Osteoblast (primary cell): ENCODE measurements at places on chromosomes 16 and 17. TPM values are rescaled to one million over a fixed set of nuclear protein-coding genes. Genes with fewer than 3 reads are reported as not detected.

DNA sequence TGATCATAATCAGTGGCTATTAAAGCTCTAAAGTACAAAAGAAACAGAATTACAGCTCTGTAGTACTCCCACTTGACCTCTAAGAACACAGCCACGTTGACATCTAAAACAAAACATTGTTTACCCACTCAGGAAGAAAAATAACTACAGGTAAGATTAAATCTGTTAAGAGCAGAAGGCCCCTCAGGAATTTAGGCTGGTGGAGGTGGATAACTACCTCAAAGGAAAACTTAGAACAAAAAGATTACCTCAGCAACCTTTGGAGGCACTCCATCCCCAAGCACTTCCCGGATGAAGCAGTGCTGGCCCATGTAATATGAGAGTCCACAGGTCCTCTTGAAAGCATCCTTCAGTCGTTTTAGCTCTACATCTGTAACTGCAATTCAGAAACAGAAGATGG lies 46.7 kb downstream of the USP32 start:
- no peak overlapping the region for H3K4me3 ChIP-seq
- no peaks in the 10 kb centered on the region for H3K4me1 ChIP-seq
- no peak overlapping the region for H3K27ac ChIP-seq
- no peaks in the 10 kb centered on the region for H3K27me3 ChIP-seq

DNA sequence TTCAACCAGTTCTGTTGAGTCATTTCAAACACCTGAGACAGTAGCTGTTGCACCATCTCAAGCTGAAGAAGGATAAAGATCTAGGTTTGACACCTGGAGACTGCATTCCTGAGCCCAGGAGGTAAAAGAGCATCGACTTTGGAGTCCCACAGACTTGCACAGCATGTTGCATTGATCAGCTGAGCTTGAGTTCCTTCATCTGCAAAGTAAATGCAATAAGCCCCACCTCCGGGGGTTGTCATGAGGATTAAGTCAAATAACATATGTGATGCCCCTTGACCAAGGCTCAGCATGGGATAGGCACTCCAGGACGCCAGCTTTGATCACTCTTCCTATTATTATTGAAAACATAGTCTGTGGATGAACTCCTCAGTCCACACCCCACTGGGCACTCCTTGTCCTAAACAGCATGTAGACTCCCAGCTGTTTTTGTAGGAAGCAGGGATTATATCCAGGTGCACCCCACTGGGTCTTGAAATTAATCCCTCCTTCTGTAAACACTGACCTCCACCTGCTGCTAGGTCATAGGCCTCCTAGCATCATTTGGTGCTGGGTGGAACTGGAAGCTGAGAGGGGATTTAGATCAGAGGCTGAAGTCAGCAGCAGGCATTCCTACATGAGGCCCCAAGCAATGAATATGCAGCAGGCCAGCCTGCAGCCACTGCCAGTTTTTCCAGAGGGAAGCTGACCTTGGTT lies 259.0 kb downstream of the HS3ST4 start:
- H3K36me3 ChIP-seq, result no peaks in the 10 kb centered on the region
- H3K4me3 ChIP-seq, result no peak overlapping the region
- H3K27me3 ChIP-seq, result no peaks in the 10 kb centered on the region
- H3K27ac ChIP-seq, result no peak overlapping the region
- no peak for DNase-seq

DNA sequence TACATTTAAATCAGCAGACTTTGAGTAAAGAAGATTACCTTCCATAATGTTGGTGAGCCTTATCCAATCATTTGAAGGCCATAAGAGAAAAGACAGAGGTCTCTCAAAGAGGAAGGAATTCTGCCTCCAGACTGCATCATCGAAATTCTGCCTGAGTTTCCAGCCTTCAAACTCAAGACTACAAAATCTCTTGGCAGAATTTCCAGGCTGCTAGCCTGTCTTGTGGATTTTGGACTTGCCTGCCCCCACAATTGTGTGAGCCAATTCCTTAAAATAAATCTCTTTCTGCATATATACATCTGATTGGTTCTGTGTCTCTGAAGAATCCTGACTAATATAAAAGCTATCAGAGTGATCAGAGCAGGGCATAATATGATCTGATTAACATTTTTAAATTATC lies 216.6 kb upstream of the CPHXL start:
- H3K4me3 ChIP-seq, result no peak overlapping the region
- no peak for DNase-seq
- H3K27ac ChIP-seq, result no peak overlapping the region
- H3K27me3 ChIP-seq, result no peaks in the 10 kb centered on the region
- no peaks in the 10 kb centered on the region for H3K4me1 ChIP-seq

DNA sequence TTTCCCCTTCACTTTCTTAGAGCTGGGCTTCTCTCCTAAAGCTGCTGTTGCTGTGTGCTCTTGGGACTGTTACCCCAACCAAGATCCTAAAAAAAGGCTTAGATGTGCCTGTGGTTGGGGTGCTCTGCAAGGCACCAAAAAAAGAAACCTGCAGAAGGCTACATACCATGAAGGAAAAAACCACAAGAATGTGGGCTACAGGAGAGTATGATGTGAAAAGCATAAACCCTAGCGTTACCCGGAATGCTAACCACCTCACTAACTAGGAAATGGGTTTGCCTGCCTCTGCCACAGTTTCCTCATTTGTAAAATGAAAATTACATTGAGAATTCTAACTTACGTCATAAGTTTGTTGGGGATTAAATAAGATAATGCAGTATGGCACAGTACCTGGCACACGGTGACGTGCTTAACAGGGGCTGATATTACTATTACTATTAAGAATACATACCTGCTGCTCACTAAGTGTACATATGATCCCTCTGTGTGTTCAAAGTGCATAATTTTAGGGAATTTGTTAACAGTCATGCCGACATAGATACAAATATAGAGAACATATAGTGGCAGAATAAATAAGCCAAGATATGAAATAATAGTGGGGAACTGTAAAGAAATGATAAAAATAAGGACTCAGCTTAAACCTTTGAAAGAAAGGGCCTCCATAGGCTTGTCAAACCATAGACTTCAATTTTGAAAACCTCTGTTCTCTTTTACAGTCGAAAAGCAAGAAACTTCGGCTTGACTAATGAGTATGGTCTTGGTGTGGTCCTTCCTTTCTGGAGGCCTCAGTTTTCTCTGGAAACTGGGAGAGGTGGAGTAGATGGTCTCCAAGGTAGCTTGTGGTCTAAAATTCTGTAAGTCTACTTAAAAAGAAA lies 177.8 kb upstream of the TBX2 start:
- H3K27ac ChIP-seq, result no peak overlapping the region
- H3K36me3 ChIP-seq, result no peaks in the 10 kb centered on the region
- peaks cover 22% of the 10 kb centered on the region for H3K4me1 ChIP-seq
- no peak overlapping the region for H3K4me3 ChIP-seq
- DNase-seq, result no peak

DNA sequence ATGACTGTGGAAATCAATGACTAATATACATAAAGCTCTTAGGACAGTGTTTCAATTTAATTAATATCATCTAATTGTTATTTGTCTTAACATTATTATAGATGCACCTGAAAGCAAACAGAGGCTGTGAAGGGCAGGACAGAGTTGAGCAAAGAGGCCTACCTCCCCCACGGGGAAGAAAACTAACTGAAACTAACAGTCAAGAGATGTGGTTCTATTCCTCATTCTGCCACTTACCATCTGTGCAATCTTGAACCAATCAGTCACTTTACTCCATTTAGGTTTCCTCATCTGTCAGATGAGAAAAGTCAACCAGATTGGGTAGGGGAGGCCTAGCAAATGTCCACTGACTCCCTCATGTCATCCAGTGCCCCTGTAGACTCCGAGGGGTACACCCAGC lies 59.1 kb downstream of the C17orf67 start:
- no peaks in the 10 kb centered on the region for H3K36me3 ChIP-seq
- H3K4me3 ChIP-seq, result no peak overlapping the region
- H3K27me3 ChIP-seq, result peaks cover 12% of the 10 kb centered on the region
- H3K27ac ChIP-seq, result no peak overlapping the region

DNA sequence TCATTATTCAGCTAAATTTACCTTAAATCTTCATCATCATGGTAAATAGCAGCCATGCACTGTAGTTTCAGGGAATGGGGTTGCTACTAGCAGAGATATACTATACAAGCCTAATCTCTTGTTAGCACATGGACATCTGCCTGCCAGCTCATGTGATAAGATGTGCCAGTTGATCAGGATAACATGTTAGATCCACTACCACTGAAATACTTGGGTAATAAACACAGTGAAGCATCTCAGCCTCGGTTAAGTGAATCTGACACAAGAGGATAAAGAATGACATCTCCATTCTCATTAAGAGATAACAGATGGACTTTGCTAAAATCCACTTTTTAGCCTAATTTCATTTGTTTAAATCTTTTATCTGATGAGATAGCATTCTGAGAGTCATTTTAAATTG lies 256.1 kb downstream of the CDH8 start:
- no peak overlapping the region for H3K4me3 ChIP-seq
- H3K4me1 ChIP-seq, result no peaks in the 10 kb centered on the region
- H3K27me3 ChIP-seq, result no peaks in the 10 kb centered on the region
- no peak for DNase-seq
- H3K36me3 ChIP-seq, result no peaks in the 10 kb centered on the region

DNA sequence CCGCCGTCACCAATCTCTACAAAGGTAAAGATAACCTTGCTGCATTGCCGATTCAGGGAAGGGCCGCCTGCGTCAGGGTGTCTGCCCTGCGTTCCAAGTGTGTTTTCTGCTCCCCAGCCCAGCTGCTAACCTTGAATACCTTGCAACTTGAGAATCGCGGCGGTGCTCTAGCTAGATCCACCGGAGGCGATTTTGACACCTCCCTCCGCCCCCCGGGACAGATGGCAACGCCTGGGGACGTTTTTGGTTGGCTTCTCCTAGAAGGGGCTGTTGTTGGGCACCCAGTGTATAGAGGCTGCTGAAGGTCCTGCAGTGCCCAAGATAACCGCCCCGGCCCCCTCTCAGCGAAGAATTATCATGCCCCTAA lies 1.5 kb downstream of the HAPSTR1 start:
- H3K4me3 ChIP-seq, result peak overlapping the region; percentile 98
- peak overlapping the region; percentile 90 for H3K27ac ChIP-seq
- H3K4me1 ChIP-seq, result peaks cover 37% of the 10 kb centered on the region
- H3K36me3 ChIP-seq, result peaks cover 42% of the 10 kb centered on the region
- H3K27me3 ChIP-seq, result no peaks in the 10 kb centered on the region

GRCh38 chr17:78034429-78035091 lies 76.1 kb downstream of the TNRC6C start:
- peaks cover 20% of the 10 kb centered on the region for H3K4me1 ChIP-seq
- H3K36me3 ChIP-seq, result no peaks in the 10 kb centered on the region
- DNase-seq, result no peak

- peaks cover 16% of the 10 kb centered on the region for H3K4me1 ChIP-seq
- peak; percentile 49 for DNase-seq
- no peak overlapping the region for H3K27ac ChIP-seq
- peaks cover 42% of the 10 kb centered on the region for H3K36me3 ChIP-seq
- no peaks in the 10 kb centered on the region for H3K27me3 ChIP-seq
- H3K4me3 ChIP-seq, result no peak overlapping the region
Measured at GRCh38 chr16:89266521-89267134, 49.1 kb downstream of the ZNF778 start.

- no peaks in the 10 kb centered on the region for H3K36me3 ChIP-seq
- no peak for DNase-seq
- no peak overlapping the region for H3K27ac ChIP-seq
- no peaks in the 10 kb centered on the region for H3K4me1 ChIP-seq
- peaks cover 18% of the 10 kb centered on the region for H3K27me3 ChIP-seq
Measured at GRCh38 chr17:48818361-48818841, 1.4 kb upstream of the TTLL6 start.

GRCh38 chr17:30263552-30264333 lies 28.0 kb downstream of the BLMH start:
- H3K4me3 ChIP-seq, result peak overlapping the region; percentile 4
- H3K27ac ChIP-seq, result peak overlapping the region; percentile 81
- peaks cover 29% of the 10 kb centered on the region for H3K4me1 ChIP-seq
- H3K27me3 ChIP-seq, result no peaks in the 10 kb centered on the region
- peaks cover 39% of the 10 kb centered on the region for H3K36me3 ChIP-seq

DNA sequence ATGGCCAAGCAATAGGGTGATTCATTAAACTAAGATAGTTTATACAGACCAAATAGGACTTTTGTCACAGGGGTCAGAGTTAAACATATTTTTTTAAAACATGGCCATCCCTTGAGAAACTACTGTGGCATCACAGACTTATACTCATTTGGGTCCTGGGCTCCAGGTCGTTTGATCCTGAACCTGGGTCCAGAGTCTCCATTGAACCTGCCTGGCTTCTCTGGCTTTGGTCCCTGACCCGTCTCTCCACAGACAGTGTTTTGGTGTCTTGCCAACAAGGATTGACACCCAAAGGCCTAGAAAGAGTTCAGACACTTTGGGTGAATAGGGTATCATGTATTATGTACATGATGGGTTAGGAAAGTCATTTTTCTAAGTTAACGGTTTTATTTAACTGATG lies 236.7 kb downstream of the PHKB start:
- H3K27me3 ChIP-seq, result no peaks in the 10 kb centered on the region
- no peak overlapping the region for H3K4me3 ChIP-seq
- H3K36me3 ChIP-seq, result peaks cover 22% of the 10 kb centered on the region
- peak; percentile 34 for DNase-seq

- H3K4me3 ChIP-seq, result no peak overlapping the region
- H3K27me3 ChIP-seq, result no peaks in the 10 kb centered on the region
- peaks cover 12% of the 10 kb centered on the region for H3K4me1 ChIP-seq
- DNase-seq, result peak; percentile 55
- peak overlapping the region; percentile 17 for H3K27ac ChIP-seq
Measured at GRCh38 chr16:79628501-79628975, 28.0 kb upstream of the MAF start.

- H3K27ac ChIP-seq, result no peak overlapping the region
- H3K36me3 ChIP-seq, result no peaks in the 10 kb centered on the region
- no peak overlapping the region for H3K4me3 ChIP-seq
- DNase-seq, result no peak
- H3K4me1 ChIP-seq, result peaks cover 8% of the 10 kb centered on the region
Measured at GRCh38 chr16:64468515-64469090, 653.3 kb downstream of the CDH11 start.

GRCh38 chr16:78045865-78046581 lies 23.7 kb downstream of the CLEC3A start:
- peak; percentile 85 for DNase-seq
- no peaks in the 10 kb centered on the region for H3K4me1 ChIP-seq
- no peak overlapping the region for H3K4me3 ChIP-seq
- H3K27me3 ChIP-seq, result no peaks in the 10 kb centered on the region
- no peak overlapping the region for H3K27ac ChIP-seq

Gene COPS3
- total RNA-seq, result 76.0 and 78.5 TPM in 2 replicates

Gene NTN1
- 0.29 and 0.36 TPM in 2 replicates for total RNA-seq

Gene RND2
- 0.29 and 0.36 TPM in 2 replicates for total RNA-seq

Gene PRAC2
- not detected in 2 replicates for total RNA-seq

Gene GRAPL
- not detected in 2 replicates for total RNA-seq

Gene PPY
- total RNA-seq, result not detected in 2 replicates

Gene HS3ST4
- total RNA-seq, result not detected in 2 replicates
